NCI-H1930 (cell line): ENCODE measurements at places on chromosomes 16 and 17.

DNA sequence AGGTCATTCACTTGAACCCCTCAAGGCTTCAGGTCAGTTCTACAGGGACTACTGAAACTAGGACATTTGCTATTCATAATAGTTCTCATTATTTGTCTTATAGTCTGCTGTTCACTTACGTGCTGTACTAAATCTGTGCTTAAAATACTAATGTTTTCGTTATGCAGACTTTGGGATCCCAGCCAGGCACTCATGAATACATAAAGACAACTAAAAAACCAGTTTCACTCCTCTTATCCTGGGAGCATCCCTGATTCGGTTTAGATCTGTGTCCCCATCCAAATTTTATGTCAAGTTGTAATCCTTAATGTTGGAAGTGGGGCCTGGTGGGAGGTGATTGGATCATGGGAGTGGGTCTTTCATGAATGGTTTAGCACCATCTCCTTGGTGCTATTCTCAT, 1291.8 kb downstream of the CDH11 start:
- DNase-seq: no peak

DNA sequence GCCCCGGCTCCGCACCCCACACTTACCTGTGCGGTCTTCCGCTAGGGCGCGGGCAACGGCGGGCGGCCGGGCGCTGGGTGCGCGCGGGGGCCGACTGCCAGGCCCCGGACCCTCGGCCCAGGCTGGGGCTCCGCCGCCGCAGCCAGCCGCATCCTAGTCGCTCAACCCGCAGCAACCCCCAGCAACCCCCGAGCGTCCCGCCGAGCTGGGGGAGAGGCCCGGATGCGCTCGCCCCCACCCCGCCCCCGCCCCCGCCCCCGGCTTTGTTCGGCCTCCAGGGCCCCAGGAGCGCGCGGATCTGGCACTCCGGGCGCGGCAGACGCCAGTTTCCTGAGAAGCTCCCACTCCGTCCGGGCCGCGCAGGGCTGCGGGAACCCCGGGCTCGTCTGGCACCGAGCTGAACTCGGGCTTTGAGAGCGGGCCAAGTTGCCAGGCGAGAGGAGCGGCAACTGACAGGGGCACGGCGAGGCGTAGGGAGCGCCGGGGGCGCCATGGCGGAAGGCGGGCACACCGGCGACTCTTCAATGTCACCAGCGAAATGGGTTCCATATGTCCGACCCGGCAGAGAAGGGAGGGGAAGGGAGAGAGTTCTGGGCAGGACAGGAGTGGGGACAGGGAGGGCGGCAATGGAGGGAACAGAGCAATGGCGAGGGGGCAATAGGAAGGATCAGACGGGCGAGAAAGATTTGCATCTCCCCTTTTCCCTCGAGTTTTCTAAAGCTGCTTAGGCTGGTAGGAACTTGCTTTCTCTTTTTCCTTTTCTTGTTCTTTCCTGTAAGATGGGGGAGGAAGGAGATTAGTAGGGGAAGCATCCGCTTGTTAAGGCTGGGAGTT, 13.7 kb downstream of the HOXB4 start:
- DNase-seq: no peak

- no peak for DNase-seq
Measured at GRCh38 chr17:80679816-80680215, 135.2 kb downstream of the RPTOR start.

DNA sequence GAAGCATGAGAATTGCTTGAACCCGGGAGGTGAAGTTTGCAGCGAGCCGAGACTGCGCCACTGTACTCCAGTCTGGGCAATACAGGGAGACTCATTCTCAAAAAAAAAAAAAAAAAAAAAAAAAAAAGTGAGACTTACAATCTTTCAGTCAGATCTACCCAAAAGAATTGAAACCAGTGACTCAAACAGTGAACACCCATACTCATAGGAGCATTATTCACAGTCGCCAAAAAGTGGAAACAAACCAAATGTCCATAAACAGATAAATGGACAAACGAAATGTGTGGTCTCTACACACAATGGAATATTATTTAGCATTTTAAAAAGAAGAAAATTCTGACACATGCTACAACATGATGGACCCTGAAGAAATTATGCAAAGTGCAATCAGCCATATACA, 9.1 kb upstream of the SCNN1B start:
- no peak for DNase-seq

DNA sequence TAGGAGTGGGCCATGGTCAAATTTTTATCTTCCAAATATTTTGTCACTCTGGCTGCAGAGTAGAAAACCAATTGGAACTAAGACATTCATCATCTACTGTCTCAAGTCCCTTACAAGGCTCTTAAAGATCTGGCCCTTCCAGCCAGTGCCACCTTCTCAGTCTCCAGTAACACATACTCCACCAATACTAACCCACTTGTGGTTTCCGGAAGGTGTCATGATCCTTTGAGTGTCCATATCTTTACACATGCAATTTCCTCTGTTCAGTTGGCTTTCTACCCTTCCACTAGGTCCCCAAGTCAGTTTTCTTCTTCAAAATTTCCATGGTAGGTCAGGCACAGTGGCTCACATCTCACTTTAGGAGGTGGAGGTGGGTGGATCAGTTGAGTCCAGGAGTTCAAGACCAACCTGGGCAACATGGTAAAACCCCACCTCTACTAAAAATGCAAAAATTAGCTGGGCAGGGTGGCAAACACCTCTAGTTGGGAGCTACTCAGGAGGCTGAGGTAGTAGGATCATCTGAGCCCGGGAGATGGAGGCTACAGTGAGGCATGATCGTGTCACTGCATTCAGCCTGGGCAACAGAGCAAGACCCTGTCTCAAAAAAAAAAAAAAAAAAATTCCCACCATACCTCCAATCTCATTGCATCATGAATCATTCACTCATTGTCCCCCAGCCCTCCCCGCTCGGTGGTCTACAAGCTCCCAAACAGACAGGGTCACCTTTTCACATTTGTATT, 6.0 kb upstream of the GRB2 start:
- DNase-seq: no peak

DNA sequence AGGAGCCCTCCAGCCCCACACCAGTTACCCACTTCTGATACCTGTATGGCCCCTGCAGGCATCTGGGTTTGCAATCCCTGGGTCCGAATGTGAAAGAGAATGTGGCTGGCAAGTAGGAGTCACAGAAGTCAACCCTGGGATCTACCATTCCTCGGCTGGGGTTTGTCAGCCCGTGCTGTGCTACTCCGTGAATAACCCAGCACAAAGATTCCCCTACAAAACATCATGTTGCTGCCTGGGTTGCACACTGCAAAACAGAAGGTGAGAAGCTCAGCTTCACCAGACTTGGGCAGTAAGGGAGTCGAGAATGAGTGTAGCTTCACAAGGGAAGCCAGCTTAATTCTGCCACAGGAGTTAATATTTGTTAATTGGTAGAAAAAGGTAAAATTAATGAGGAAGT, 137.1 kb downstream of the ZFHX3 start:
- no peak for DNase-seq

DNA sequence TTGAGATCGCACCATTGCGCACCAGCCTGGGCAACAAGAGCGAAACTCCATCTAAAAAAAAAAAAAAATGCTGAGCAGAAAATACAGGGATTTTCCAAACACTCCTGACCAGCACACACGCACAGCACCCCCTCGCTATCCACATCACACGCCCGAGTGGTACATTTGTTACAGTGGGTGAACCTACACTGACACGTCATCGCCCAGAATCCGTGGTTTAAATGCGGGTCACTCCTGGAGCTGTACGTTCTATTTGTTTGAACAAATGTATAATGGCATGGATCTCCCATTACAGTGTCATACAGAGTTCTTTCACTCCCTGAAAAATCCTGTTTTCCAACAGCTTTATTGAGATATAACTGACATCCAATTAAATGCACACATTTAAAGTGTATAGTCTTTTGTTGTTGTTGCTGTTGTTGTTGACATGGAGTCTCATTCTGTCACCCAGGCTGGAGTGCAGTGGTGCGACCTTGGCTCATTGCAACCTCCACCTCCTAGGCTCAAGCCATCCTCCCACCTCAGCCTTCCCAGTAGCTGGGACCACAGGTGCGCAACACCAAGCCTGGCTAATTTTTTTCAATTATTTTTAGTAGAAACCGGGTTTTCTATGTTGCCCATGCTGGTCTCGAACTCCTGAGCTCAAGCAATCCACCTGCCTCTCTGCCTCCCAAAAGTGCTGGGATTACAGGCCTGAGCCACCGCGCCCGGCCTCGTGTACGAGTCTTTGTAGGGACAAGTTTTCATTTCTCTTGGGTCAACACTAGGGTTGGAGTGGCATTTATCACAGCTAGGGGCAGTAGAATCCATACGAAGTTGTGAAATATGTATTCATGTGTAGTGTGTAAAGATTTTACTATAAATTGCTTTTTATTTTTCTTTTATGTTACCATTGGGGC, 4.4 kb upstream of the CARHSP1 start:
- no peak for DNase-seq

DNA sequence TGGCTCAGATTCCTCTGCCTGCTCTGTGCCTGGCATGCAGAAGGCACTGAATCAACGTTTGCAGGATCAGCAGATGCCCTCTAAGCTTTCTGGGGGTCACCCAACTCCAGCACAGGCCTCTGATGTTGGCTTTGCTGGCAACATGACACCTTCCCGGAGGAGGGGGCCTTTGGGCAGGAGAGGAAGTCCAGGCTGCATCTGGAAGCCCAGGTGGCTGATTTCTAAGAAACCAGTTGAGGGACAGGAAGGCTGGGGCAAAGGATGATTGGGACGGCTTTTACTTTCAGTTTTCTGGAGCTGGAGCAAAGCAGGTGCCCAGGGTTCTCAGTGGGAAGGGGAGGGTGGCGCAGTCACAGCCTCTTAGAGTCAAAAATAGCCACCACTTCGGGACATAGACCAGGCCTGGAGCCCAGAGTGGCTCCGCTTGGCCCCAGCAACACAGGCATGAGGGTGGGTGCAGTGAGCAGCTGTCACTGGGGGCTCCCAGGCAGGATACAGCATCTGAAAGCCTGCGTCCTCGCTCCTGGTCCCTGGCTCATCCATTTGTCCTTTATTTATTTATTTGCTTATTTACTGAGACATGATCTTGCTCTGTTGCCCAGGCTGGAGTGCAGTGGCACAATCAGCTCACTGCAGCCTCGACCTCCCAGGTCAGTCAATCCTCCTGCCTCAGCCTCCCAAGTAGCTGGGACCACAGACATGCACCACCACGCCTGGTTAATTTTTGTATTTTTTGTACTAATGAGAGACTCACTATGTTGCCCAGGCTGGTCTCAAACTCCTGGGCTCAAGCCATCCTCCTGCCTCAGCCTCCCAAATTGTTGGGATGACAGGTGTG, 15.1 kb downstream of the SOCS1 start:
- DNase-seq: no peak

DNA sequence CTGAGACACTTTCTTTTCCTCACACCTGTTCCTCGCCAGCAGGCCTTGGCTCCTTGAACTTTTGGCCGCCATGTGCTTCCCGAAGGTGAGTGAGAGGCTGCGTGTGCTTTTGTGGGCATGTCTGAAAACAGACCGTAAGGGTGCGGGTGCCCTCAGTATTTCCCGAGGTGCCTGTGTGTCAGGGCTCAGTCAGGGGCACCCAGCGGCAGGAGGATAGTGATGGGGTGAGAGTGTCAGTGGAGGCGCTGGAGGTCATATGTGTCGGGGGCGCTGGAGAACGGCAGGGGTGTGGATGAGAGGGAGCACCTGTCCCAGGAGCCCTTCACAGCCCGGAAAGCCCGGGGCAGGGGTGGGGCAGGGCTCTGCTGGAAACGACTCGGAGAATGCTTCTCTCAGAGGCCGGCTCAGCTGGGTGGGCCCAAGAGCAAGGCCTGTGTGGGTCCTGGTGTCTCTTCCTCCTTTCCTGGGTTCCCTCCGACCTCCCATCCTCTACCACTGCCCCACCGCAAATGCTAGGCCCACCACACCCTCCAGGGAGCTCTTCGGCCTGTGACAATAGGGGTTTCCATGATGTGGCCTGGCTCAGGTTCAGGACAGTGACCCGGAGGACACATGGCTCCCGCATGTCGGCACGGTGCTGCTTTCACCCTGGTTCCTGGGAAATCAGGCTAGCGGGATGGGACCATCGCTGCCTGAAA, 451 bp downstream of the IL32 start:
- DNase-seq: no peak

GRCh38 chr17:35760587-35760986, at the start of gene C17orf50:
TSS of gene C17orf50 (plus strand) at chr17:35760887. CDS start at chr17:35760942, 55 bp downstream.
- no peak for DNase-seq

DNA sequence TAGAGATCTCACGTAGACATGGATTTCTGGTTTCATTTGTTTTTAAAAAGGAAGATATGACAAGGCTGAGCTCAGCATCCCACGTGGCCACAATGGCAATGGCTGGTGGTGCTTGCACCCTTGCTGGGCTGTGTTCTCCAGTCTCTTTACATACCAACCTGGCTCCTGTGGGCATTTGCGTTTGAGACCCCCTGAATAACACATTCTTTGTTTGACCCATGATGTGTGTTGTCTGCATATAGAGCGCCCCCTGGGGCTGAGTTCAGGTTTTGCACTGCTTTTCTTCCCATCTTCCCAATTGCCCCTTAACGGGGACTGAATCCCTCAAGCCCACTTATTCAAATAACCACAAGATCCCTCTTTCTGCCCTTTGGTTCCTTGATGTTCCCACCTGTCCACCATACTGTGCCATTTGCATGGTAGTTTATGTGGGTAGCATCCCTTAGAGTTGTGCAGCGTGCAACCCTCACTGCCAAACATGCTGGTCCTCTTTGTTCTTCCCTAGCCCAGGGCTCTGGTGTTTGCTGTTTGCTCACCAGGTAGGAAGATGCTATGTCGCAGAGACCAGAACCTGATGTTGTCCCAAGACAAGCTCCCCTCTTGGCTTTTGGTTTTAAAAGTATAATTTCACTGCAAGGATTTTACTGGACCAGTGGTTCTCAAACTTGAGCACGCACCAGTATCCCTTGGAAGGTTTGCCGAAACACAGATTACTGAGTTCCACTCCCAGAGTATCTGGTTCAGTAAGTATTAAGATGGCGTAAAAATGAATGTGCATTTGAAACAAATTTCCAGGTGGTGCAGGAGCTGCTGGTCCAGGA, 38.5 kb upstream of the NKD1 start:
- DNase-seq: no peak

DNA sequence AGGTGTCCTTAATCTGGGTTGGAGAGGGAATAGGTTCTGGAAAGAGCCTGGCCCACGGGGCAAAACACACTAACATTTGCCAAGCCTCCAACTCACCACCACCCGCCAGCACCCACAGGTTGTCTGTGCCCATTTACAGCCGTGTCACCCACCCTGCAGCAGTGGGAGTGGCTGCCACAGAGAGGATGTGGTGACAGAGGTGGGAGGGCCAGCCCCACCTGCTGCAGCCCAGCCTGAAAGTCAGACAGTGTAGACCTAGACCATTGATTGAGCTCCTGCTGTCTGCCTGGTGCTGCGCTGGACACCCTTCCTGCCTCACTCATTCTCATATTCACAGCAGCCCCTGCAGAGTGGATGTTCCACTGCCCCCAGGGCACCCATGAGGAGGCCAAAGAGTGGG, 44.7 kb downstream of the IL21R start:
- DNase-seq: no peak
